GM12891 (cell line): ENCODE measurements at places on chromosomes 1 and 21.

GRCh38 chr1:157431751-157432150, 120.6 kb downstream of the FCRL5 start:
- DNase-seq, result no peak

GRCh38 chr21:44892536-44893277, 19.2 kb upstream of the PTTG1IP start:
- DNase-seq, result peak; percentile 84

GRCh38 chr21:43355266-43355924, 71.5 kb downstream of the SIK1 start:
- DNase-seq, result no peak

DNA sequence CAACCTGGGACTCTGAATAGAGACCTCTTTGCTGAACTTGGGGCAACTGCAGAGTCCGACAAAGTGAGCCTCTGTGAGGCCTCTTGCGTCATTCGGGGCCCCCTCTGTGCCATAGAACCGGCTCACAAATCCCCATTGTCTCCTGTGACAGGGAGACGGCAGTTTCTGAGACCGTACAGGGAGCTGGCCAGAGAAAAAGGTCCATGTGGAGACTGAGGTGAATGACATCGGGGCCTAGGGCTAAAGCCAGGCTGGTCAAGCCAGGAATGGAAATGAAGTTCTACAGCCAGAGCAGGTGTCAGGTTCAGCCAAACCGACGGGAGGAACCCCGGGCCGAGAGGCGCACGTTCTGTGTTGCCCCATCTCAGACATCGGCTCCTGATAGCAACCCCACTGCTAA, 37.1 kb upstream of the TRIM67 start:
- DNase-seq, result no peak

- no peak for DNase-seq
Observed at GRCh38 chr1:37137601-37138000, 103.3 kb upstream of the GRIK3 start.

DNA sequence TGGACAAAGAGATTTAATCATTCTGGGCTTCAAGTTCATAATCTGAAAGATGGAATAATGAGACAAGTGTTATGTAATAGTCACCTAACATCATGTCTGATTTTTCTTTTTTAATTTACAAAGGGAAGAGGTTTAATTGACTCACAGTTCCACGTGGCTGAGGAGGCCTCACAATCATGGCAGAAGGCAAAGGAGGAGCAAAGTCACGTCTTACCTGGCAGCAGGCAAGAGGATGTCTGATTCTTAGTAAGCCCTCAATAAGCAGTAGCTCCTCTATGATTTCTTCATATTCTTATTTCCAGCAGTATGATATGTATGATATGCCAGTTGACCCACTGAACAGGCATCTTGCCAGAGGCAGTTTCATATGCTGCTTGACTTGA, 152.7 kb downstream of the S1PR1 start:
- no peak for DNase-seq

GRCh38 chr21:28550057-28550825, 442.4 kb downstream of the LTN1 start:
- no peak for DNase-seq

DNA sequence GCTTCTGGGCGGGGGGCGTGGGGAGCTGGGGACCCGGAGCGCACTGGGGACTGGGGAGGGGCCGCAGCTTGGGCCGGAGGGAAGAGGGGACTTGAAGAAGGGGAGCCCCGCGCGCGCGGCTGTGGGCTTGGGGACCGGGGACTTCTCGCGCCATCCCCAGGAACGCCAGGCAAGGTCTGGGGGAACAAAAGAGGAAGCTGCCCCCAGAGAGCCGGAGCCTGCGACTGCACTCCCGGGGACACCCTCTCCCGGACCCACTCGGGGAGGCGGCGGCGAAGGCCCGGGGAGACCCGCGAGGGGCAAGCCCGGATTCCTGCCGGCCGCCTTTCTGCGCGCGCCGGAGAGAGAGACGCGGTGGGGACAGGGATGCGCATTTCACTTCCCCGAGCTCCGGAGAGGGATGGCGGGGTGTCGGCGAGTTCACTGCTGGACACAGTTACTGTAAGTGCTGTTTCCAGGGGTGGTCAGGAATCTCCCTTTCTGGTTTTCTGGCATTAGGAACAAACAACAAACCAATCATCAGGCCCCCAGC, 732 bp downstream of the ABCG1 start:
- no peak for DNase-seq

DNA sequence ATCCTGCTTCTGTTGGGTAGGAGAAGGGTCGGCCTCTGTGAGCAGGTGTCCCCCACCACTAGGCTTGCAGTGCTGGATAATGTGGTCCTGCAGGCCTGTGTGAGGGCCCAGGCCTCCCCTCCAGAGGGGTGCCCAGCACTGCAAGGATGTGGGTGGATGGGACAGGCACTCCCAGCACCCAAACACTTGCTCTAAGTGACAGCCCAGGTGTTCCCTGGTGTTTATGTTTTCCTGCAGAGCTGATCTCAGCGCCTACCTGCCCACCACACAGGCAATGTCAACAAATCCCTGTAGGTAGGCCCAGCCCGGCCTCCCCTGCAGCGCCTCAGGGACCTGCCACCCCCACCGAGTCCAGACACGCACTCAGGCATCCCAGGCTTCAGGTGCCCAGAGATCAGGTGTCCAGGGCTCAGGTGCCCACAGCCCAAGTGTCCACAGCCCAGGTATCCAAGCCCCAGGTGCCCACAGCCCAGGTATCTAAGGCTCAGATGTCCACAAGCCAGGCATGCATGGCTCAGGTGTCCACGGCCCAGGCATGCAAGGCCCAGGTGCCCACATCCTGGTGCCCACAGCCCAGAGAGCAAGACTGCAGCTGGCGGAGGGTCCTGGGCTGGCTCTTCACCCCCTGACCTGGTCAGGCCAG, 59.2 kb downstream of the WNT9A start:
- peak; percentile 10 for DNase-seq
